ENCODE measurements at places on chromosomes 12 and 14. TPM values are rescaled to one million over a fixed set of nuclear protein-coding genes. Genes with fewer than 3 reads are reported as not detected.

- no peak for DNase-seq
Measured at GRCh38 chr14:51507511-51507905, 144.2 kb upstream of the FRMD6 start.

- peak; percentile 50 for DNase-seq
Measured at GRCh38 chr12:50351120-50352043, 45.0 kb downstream of the FAM186A start.

GRCh38 chr12:33531261-33531660, 91.6 kb upstream of the SYT10 start:
- no peak for DNase-seq

Gene KANSL2
- total RNA-seq, result 16.1 TPM

- no peak for DNase-seq
Measured at GRCh38 chr14:61255968-61256367, 25.2 kb downstream of the TMEM30B start.

DNA sequence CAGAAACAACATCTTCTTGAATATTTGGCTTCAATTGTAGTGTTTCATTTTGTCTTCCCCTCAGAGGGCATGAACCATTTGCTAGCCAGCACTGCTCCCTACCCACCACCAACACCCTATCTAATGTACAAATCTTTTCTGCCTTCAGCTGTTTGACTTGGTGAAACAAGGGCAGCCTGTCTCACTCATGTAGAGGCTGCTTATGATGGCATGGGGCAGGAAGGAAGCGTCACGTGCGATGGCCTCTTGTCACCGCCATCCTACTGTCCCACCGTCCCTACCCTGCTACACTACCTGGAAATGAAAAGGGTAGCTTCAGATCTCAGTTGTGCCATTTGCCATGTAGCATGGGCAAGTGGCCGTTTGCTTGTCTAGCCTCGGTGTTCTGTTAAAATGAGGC, 29.9 kb upstream of the LRTM2 start:
- no peak for DNase-seq

Gene CDKN3
- 59.5 TPM for total RNA-seq

DNA sequence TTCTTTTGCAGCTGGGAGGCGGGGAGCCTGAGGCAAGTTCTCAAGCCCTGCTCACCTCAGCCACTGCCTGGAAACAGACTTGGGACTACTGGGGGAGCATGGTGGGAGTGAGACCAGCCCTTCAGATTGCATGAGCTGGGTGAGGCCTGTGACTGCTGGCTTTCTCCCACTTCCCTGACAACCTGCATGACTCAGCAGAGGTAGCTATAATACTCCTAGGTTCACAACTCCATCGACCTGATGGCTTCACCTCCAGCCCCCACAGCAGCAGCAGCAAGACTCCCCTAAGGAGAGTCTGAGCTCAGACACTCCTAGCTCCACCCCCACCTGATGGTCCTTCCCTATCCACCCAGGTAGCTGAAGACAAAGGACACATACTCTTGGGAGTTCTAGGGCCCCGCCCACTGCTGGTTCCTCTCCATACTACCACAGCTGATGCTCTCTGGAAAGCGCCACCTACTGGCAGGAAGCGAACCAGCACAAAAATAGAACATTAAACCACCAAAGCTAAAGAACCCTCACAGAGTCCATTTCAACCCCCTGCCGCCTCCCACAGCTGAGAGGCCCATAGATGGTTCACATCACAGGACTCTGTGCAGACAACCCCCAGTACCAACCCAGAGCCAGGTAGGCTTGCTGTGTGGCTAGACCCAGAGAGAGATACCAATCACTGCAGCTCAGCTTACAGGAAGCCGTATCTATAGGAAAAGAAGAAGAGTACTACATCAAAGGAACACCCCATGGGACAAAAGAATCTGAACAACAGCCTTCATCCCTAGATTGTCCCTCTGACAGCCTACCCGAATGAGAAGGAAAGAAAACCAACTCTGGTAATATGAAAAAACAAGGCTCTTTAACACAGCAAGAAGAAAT, 68.7 kb downstream of the RPAP3 start:
- peak; percentile 45 for DNase-seq

Gene NAA30
- total RNA-seq, result 16.6 TPM

Gene STON2
- total RNA-seq, result 15.1 TPM

- no peak for DNase-seq
Measured at GRCh38 chr12:122403115-122403770, 19.2 kb downstream of the CLIP1 start.

Gene RNF212B
- total RNA-seq, result not detected

DNA sequence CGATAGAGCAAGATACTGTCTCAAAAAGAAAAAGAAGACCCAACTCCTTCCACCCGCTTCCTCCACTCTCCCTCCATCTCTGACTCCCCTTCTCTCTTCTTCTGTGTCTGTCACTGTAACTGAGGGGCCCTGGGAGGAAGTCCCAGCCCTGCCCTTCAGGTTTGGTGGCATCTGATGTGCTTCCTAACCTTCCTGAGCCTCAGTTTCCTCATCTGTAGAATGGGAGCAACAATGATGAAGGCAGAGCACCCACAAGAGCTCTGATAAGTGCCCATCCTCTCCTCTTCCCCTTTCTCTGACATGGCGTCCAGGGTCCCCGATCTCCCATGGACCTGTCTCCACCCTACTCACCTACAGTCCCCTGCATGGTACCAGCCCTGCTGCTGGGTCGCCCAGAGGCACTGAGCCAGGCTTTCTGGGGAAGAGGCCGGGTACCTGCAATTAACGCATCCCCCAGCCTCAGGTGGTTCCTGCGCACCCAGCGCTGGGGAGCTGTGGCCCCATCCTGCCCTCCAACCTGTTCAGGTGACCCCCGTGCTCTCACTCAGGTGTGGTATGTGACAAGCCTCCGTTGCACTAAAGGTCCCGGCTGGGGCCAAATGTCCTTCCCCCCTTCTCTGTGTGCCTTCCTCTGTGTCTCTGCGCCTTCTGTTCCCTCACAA, 13.2 kb downstream of the FOXN4 start:
- DNase-seq, result no peak

- no peak for DNase-seq
Measured at GRCh38 chr14:38522724-38523123, 266.8 kb upstream of the CLEC14A start.

Gene DPF3
- total RNA-seq, result 14.0 TPM

Gene ACVRL1
- 121 TPM for total RNA-seq

GRCh38 chr12:55737581-55738122, 5.3 kb upstream of the GDF11 start:
- no peak for DNase-seq

Gene HHIPL1
- total RNA-seq, result 0.93 TPM

GRCh38 chr12:32586390-32586789, 92.7 kb upstream of the DNM1L start:
- DNase-seq, result no peak

DNA sequence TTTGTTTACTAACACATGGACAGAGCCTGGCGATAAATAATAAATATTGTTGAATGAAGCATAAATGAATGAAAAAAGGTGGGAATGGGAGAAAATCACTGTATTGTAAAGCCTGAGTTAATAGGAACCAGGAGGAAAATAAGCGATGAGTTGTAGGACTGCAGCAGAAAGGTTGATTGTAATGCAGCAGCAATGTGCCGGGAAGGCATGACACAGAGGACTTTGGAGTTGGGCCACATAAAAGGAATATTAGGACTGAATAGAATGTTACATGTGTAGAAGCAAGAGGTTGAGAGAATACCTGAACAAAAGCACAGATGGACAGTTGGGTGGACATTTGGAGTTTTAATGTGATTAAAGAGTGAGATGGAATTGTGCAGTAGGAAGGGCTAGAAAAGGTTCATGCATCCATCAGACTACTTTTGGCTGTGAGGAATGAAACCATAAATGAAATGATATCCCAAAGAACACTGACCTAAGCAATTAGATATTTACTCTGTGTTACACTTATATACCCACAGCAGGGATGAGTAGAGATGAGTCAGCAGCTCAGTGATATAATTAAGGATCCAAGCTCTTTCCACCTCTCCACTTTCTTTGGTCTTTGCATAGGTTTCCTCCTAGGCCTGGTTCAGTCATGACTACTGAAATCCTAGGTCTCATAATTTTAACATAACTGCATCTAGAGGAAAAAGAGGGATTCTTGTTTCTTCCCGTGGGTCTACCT, 55.4 kb downstream of the CCER1 start:
- no peak for DNase-seq

GRCh38 chr14:54023027-54023426, 66.4 kb upstream of the BMP4 start:
- no peak for DNase-seq

Gene COCH
- 0.91 TPM for total RNA-seq

DNA sequence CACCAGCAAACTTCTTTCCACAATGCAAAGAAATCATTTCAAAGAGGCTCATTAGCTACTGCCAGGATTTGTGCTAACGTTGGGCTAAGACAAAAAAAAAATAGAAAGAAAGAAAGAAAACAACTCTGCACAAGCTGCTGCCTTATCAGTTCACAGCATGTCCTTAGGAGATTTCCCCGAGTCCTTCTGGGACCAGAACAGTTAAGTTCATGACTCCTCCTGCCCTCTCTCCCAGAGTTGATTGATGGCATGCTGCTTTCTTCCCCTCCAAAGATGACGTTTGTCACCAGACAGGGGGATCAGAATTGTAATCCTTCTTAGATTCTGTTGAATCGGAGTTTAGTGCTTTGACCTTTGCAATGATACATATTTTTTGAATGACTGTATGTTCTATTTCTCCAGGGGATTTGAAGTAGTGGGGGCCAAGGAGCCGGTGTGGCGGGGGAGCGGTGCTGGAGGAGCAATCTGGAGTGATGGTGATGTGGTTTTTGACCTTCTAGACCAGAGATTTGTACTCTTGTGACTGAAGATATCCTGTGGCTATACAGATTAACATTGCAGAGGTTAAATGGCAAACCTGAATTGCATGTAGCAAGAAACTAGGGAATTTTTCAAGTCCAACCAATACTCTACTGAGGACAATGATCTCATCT, 409.2 kb upstream of the TMPO start:
- no peak for DNase-seq

- no peak for DNase-seq
Measured at GRCh38 chr12:95701722-95702418, 88.7 kb downstream of the NTN4 start.

Gene KRT82
- total RNA-seq, result not detected

GRCh38 chr14:24959791-24960331, 90.1 kb downstream of the STXBP6 start:
- no peak for DNase-seq

Gene TMPRSS12
- not detected for total RNA-seq

DNA sequence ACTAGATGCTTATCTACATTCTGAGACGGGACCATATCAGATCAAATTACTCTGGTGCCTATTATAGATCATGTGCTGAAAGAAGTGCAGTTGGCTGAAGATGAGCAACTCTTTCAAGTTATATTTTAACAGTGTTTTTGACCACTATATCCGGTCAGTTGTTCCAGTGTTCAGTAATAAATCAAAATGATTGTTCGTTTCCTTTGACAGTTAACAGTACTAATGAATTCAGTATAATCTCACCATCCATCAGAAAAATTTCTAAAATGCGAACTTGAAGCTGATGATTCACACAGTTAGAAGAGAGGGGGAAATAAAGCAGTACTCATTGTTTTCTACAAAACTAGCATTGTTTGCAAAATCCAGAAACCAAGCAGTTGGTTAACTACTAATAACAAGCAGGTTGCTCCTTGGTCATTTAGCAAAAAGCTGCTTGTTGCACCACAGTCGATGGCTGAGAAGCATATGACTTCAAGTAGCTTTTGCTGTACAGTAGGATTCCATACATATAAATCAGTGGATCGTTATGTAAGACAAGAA, 2.3 kb downstream of the RPS6KA5 start:
- DNase-seq, result no peak

- no peak for DNase-seq
Measured at GRCh38 chr12:49292729-49293055, 2.3 kb upstream of the PRPH start.

DNA sequence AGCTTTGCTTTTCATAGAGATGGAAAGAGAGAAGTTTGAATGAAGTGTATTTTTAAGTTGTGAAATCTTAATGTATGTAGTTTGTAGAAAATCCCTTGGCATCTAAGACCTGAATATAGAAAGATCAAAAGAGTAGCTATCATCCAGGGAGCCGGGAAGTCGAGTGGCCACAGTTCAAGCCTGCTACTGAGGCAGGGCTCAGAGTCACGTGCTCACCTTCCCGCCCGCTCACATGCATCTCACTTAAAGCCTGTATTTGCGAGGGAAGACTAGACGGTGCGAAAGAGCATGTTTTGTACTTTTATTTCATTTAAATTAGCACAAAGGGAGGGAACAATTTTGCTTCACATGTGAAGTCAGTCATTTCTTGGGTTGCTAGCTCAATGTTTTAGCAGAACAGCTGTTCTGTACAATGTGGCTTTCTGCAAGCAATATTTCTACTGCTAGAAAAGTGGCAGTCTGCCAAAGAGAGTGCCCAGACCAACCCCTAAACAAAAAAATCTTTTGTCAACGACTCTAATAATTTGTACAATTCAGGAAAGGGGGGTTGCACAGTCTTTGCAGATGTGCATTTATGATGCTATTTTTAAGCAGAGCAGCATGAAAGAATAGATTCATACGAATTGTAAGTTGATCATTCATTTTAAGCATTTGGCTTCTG, 290.7 kb downstream of the NPAS3 start:
- DNase-seq, result no peak

DNA sequence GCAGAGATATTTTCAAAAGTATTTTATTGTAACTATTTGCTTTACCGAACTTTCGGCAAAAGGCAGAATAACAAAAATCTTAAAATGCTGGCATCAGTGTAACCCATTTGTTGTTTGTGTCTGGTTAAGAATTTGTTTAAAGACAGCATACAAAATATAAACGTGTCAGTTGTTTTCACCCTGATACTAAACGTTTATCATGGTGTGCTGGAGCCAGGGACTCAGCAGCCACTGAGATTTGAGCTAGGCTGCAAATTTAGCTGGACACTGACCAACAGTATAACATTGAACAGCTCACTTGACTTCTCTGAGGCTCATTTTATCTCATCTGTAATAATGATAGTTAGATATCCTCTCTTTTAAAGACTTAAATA, 183.7 kb downstream of the TMTC3 start:
- DNase-seq, result no peak

Gene SLC41A2
- 43.7 TPM for total RNA-seq

- peak; percentile 62 for DNase-seq
Measured at GRCh38 chr12:52139579-52140062, 52.2 kb downstream of the KRT80 start.

Gene GPRC5A
- total RNA-seq, result 246 TPM

Gene ZDHHC22
- total RNA-seq, result 0.07 TPM

GRCh38 chr14:64944041-64944440, 1.5 kb upstream of the GPX2 start:
- DNase-seq, result peak; percentile 26

GRCh38 chr14:23481362-23481970, 12.0 kb downstream of the NGDN start:
- DNase-seq, result no peak

DNA sequence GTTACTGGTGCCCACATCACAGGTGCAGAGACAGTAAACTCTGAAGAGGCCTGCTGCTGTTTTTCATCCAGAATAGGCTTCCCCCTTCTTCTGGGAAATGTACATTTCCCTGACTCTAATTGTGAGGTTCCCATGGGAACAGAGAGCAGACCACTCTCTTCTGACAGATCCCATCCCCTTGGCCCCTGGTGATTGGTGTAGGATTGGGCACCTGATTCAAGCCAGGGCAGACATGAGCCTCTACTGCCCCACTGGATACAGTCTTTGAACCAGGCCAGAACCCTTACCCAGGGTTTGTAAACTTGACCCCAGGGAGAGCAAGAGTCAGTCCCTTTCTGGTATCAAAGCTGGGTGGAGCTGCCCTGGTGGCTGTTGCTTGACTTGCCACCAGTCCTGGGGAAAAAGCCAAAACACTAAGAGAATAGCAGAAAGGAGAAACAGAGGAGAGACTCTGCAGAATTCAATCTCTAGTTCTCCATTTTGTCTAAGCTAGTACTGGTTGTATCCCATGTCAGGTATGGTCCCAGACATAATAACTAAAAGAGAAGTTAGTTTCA, 14.8 kb upstream of the NFYB start:
- no peak for DNase-seq

Measured in colonic mucosa (tissue), 4 donors.